ENCODE measurements at places on chromosomes 4 and X.

GRCh38 chr4:148800940-148801339, 358.7 kb upstream of the NR3C2 start:
- DNase-seq, result no peak

- no peak for DNase-seq
Observed at GRCh38 chr4:122195718-122196117, 43.6 kb downstream of the BLTP1 start.

DNA sequence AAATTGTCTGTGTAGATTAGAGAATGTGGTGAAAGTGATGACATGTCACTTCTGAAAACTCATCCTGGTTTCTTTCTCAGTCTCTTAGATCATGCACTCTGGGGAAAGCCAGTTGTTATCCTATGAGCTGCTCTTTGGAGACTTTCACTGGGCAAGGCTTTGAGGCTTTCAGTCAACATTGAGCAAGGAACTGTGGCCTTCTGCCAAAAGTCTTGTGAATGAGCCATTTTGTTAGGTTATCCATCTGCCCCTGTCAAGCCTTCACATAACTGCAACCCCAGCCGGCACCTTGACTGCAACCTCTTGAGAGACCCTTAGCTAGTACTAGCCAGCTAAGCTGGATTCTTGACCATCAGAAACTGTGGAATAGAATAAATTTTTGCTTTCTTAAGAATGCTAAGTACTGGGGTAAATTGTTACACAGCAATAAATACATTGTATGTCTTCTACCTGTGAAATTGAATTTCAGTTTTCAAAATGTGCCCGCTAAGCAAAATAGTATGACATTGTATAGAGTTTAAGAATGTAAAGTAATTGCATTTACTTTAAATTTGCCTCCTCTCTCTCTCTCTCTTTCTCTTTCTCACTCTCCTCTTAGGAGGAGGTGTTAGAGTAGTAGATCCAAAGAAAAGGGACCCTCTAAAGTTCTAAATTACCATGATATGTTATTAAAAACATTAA, 1273.0 kb downstream of the RAPGEF2 start:
- no peak for DNase-seq

GRCh38 chr4:36053930-36054329, 190.4 kb downstream of the ARAP2 start:
- no peak for DNase-seq

DNA sequence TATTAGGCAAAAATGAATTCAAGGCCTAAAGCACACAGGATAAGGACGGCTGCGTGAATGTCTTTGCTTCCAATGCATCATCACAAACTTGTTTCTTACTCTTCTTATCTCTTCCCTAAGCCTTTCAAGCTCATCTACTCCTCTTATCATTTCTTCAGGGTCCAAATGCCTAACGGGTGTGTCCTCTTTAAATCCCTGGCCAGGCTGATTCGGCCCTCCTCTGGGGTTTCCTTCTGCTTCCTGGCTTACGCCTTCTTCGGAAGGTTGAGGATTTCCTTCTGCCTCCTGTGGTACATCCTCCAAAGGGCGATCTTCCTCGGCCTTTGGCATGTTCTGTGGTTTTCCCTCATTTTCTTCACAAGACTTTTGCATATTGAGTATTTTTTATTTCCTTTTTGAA, 1.3 kb downstream of the TCEAL8 start:
- DNase-seq, result no peak

GRCh38 chr4:7769396-7770223, 170.1 kb downstream of the AFAP1 start:
- DNase-seq, result no peak

- no peak for DNase-seq
Observed at GRCh38 chr4:38387819-38388218, 276.2 kb upstream of the KLF3 start.

- DNase-seq, result no peak
Observed at GRCh38 chrX:24661292-24661691, 14.1 kb upstream of the PCYT1B start.

- no peak for DNase-seq
Observed at GRCh38 chr4:148716431-148717052, 274.3 kb upstream of the NR3C2 start.

- DNase-seq, result peak; percentile 89
Observed at GRCh38 chr4:15149839-15150592, 147.7 kb downstream of the CPEB2 start.

GRCh38 chr4:95506264-95506663, 42.5 kb downstream of the UNC5C start:
- DNase-seq, result no peak

DNA sequence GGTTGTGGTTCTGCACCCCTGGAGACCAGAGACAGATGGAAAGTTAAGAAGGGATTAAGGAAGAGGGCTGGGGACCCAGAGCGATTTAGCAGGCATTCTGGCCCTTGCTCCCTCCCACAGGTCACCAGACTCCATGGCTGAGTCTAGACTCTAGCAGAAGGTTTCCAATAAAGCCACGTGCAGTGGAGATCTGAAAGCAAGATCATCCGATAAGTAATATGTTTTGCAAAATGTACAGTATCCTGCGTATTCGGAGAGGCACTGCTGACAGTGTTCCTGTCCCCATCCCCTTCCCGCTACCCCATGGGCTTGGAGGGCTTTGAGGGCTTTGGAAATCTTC, 531 bp upstream of the GPRIN3 start:
- DNase-seq, result no peak

- DNase-seq, result peak; percentile 1
Observed at GRCh38 chrX:129115104-129115503, 408.2 kb downstream of the SMARCA1 start.

GRCh38 chr4:66516940-66517339, 846.7 kb upstream of the EPHA5 start:
- DNase-seq, result no peak

- no peak for DNase-seq
Observed at GRCh38 chr4:139682741-139683151, 17.1 kb downstream of the MGST2 start.

GRCh38 chr4:140372751-140373327, 607 bp upstream of the SCOC start:
- no peak for DNase-seq

DNA sequence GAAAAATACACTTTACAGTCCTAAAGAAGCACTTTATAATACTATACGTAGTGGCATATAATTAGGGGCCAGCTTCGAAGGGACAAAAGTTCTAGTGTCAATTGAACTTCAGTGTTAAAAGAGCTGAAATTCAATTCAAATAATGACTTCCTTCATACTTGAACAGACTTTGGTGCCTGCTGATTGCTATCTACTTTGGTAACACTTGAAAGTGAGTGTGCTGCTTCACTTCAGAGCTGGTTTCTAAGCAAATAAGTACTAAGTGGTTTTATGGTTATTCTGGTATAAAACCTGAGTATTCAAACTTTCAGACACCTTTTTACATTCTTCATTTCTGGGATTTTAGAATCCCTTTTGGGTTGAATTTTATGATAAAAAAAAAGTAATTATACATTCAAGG, 107.0 kb downstream of the SLC4A4 start:
- no peak for DNase-seq

- DNase-seq, result no peak
Observed at GRCh38 chrX:109842611-109843010, 109.6 kb upstream of the ACSL4 start.

GRCh38 chrX:154505734-154506133, 10.3 kb downstream of the FAM3A start:
- no peak for DNase-seq

DNA sequence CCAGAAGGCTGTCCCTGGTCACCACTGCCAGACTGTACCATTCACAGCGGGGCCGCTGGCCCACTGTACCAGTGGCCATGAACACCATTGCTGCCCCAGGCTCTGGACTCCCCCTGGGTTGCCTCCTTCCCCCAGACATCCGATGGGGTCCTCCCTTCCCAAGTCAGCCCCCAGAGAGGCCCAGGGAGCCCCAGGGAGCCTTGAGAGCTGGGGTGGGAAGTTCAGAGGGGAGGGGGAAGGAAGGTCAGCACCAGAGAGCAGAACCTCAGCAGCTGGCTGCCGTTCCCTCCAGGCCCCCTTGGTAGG, 441 bp upstream of the ARHGAP4 start:
- no peak for DNase-seq

- DNase-seq, result no peak
Observed at GRCh38 chr4:26145212-26145611, 175.6 kb upstream of the RBPJ start.

DNA sequence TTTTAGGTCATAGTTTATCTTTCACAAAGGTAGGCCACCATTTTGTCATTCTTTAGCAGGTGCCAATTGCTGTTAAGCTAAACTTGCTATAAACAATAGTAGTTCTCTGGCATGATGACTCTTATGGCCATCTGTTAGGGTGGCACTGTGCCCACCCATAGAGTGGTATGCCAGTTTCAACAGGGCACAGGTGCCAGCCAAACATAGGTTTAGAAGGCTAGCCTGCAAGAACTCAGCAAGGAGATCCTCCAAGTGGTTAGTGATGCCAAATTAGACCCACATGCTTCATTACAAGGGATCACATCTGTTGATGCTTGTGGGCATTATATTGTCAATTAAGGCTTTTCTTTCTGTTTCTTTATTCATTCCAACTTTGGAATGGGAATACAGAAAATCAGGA, 204.5 kb downstream of the FMR1NB start:
- DNase-seq, result no peak

- DNase-seq, result no peak
Observed at GRCh38 chrX:10667143-10667542, 46.8 kb upstream of the MID1 start.

GRCh38 chr4:102466298-102466697, 34.9 kb upstream of the NFKB1 start:
- no peak for DNase-seq

- DNase-seq, result no peak
Observed at GRCh38 chr4:89109841-89110540, 1.3 kb upstream of the TIGD2 start.

DNA sequence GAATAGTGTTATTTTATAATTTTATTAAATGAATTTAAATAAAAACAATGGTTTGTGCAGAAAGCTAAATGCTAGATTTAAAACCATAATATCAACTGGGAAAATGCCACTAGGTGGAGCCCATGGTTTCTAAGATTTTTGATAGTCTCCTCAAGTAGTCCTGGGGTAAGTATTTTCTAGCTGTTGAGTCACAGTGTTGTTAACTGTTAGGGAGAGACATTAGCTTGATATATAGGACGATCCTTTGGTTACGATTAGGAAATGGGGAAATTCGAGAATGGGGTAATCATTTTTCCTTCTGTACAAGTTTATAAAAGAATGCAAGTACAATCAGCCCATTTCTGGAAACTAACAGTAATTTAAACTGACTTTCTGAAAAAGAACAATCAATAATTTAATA, 378.4 kb downstream of the ANKRD50 start:
- DNase-seq, result no peak

DNA sequence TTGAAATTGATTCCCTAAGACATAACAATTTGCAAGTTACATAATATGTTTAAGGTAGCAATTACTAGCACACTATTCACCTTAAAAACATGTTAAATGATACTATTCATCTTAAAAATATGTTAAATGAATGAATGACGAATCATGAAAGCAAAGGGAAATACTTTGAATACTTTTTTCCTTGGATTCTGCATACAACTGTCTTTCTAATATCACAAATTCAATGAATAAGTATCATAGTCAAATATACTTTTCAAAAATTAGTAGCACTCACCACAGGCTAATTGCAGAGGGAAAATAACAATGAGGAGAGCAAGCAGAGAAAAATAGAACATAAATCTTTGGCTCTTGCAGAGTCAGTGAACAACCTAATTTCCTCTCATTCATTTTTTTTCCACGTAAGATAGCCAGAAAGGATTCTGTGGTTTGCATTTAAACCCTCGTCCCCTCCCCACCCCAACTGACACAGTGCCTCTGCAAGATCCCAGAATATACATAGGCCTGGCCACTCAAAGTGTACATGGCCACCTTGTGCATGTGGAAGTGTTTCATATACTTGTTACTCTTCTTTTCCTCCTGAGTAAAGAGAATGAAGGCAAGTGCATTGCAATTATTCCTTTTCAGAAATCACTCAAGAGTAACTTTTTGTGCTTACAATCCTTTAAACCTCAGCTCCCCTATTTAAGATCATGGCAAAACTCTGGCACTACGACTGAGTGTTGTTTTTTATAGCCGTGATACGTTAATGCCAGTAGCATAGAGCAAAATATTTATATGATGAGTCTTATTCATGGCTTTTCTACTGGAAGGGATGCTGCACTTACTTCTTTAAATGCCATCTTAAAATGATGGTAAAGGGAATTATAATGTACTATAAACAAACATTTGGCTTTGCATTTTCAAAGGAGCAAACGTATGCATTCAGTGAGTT, 236.4 kb downstream of the PDGFC start:
- DNase-seq, result no peak

- no peak for DNase-seq
Observed at GRCh38 chr4:109206620-109207019, 95.8 kb downstream of the COL25A1 start.

- DNase-seq, result no peak
Observed at GRCh38 chr4:167702391-167702790, 389.9 kb upstream of the ANXA10 start.

GRCh38 chrX:151759041-151759708, 24.6 kb downstream of the CNGA2 start:
- no peak for DNase-seq

DNA sequence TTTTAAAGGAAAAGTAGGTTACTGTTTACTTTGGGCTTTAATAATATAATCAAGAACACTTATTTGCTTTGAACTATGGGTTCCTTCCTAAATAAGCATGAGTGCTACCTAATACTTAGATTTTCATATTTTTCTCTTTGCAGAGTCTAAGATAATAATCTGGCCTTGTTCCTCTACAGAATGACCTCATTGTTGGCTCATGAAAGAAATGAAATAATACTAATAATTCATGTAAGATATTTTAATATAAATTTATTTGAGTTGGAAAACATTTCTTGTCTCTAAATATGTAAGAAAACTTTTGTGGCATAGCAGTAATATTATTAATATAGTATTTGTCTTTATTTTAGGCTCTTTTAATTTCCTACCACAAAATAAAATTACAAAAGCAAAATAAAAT, 601.3 kb downstream of the IQCM start:
- DNase-seq, result no peak

DNA sequence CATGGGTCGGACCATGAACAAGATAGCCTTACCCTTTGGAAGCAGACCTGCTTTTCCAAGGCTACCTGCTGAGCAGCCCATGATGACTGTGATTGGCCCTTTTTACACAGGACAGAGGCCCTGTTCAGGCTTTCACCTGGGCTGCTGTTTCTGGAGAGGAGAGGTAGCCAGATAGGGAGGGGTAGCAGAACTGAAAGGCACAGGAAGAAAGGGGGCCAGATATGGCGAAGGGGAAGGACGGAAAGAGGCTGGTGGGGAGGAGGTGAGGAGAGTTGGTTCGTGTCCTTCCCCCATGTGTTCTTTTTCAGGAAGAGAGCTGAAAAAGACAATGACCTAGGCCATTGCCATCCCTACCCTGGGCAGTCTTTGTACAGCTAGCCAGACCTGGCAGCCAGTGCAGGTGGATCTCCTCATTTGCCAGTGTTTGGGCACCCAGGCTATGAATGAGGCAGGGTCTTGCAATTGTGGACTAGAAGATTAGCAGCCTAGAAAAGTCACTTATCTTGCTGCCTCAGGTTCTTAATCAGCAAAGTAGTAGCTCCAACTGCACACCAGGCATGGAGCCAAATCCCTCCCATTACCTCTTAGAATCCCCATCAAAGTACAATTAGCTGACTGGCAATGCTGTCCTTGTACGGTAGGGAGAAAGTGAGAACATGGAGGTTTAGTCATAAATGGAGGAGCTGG, 139.6 kb downstream of the AMMECR1 start:
- DNase-seq, result no peak

Measured in amygdala (tissue), 56 donors.